ENCODE measurements at places on chromosomes 2 and 18. TPM values are rescaled to one million over a fixed set of nuclear protein-coding genes. Genes with fewer than 3 reads are reported as not detected.

Gene DSC3
- total RNA-seq, result 0.11 TPM

Gene TP53I3
- 57.1 TPM for total RNA-seq

Gene ARMC9
- total RNA-seq, result 11.0 TPM

Gene ZAP70
- total RNA-seq, result 0.47 TPM

Gene IL36G
- not detected for total RNA-seq

Gene TXNDC2
- not detected for total RNA-seq

Gene CSRNP3
- not detected for total RNA-seq

Gene LRRC30
- not detected for total RNA-seq

Gene TMEM17
- 3.9 TPM for total RNA-seq

Gene NR4A2
- total RNA-seq, result 0.67 TPM

Gene RAB17
- total RNA-seq, result not detected

Gene NAT8
- total RNA-seq, result not detected

Gene MTIF2
- 41.8 TPM for total RNA-seq

Gene GULP1
- 21.8 TPM for total RNA-seq

Gene RPRD1A
- total RNA-seq, result 72.0 TPM

Gene IFIH1
- total RNA-seq, result 2.4 TPM

Gene FAM98A
- total RNA-seq, result 38.0 TPM

Gene CD8B2
- not detected for total RNA-seq

Gene CAMKMT
- total RNA-seq, result 4.3 TPM

Gene SERPINB3
- total RNA-seq, result not detected

Gene DNAH7
- total RNA-seq, result 0.06 TPM

Gene KCTD1
- total RNA-seq, result 26.5 TPM

Gene PCARE
- total RNA-seq, result not detected

Gene CD302
- total RNA-seq, result 2.6 TPM

Gene ZNF892
- 0.32 TPM for total RNA-seq

Gene MPP4
- 26.4 TPM for total RNA-seq

Gene ITPRIPL1
- total RNA-seq, result 0.73 TPM

Gene TRIM43
- not detected for total RNA-seq

Gene HOXD12
- 0.10 TPM for total RNA-seq

Gene C1QL2
- total RNA-seq, result 0.03 TPM

Gene MXD1
- 3.5 TPM for total RNA-seq

All from HT1080 (cell line).